Globus pallidus (tissue), 1 donor: ENCODE measurements at places on chromosomes 1 and 21.

- DNase-seq: no peak
Measured at GRCh38 chr21:24420689-24421088, 1186.6 kb downstream of the MRPL39 start.

DNA sequence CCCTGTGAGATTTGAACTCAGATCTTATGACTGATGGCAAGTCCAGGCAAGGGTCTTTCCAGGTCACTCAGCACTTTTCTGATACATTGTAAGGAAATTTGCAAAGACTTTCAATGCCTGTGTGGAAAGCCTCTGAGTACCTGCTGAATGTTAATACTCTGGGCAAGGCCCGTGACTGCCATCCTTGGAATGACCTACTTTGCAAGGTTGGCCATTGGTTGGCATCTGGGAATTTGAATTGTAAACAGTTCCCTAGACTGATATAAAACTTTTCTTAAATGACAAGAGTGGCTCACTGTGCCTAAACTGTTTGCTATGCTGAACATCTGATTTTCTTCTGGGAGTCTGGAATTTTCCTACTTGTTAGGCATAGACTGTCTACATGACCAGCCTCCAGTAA is 57.1 kb downstream of the CD2 start:
- no peak for DNase-seq

- DNase-seq: no peak
Measured at GRCh38 chr1:84156210-84156621, 12.1 kb downstream of the PRKACB start.

- DNase-seq: no peak
Measured at GRCh38 chr21:18723171-18723570, 319.6 kb upstream of the TMPRSS15 start.

DNA sequence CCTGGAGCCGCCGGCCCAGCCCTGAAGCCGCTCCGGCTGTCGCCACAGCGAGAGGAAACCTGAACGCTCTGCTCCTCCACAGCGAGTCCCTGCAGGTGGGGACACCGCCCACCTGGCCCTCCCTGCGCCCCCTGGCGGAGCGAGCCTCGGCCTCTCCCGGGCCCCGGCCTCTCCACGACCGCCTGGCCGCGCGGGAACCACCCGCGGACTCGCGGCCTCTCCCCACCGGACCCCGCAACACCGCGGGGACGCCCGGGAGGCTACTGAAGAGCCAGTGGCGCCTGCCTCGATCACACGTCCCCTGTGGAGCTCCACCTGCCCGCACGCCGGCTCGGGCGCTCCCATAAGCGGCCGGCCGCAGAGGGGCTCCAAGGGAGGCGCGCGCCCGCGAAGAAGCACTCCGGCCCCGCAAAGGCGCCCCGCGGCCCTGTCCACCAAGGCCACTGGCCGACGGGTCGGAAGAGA is 109.6 kb downstream of the KCNN3 start:
- DNase-seq: no peak

DNA sequence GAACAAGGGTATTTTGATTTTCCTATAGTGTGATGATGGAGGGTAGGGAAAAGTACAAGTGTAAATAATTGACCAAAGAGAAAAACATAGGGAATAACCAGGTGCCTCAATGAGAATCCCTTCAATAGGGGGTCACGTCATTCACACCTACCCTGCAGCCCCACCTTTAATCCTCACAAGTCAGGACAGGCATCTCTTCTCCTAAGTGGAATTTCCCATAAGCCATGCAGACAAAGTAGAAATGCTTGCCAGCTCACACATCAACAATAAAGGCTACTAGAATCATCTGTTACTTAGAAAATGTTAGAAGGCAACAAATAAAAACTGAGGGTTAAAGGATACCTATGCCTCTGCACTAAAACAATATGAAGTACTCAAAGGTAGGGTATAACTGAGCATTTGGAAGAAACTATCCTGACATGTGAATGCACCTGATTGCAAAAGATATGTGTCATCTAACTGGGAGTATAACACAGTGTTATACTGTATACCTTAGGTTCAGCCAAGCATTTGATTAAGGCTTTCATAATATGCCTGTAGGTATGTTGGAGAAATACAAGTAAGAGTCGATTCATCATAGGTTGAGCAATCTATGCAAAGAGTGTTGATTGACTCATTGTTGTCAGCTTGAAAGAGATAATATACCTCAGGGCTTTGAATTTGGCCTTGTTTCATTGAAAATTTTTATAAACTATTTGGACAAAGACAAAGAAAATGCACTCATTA is 32.4 kb upstream of the ATP1A1 start:
- DNase-seq: no peak

DNA sequence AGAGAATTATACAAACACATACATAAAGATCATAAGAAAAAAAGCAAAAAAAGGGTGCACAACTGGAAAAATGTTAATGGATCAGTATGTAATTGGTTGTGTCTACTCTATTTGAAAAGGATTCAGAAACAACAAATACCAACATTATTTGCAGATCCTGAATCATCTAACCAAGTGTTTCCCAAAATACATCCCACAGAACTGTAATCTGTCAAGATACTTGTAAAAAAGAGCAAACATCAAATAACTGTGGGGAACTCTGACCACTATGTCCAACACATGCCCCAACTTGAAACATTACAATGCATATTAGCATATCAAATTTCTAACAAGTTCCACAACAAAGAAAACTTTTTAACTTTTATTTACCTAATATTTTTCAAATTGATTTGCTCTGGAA is 22.6 kb downstream of the ANKRD13C start:
- no peak for DNase-seq

DNA sequence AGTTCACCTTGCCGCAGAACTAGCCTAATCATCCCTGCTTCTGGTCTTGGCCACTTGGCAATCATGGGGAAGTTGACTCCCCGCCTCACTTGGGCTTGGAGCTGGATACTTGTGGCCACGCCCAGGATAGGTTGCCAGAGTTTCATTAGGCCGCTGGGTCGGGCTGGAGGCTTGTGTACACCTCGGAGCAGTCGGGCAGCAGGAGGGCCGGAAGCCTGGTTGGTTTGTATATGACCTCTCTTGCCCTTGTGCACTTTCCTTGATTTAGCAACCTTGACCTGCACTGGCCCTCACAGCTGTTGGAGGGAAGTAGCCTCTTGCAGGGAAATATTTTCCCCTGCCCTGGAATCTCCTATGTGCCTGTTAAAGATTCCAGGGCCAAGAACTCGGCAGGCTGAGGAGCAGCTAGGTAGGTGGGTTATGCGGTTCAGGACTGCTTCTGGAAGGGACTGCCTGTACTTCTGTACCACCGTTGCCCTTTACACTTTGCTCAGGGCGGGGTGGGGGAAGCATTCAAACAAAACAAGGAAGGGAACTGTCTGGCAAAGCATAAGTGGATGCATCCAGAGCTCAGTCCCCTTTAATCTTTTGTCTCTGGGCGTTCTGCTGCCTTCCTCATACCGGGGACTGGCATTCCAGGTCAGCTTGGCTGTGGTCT is 83.5 kb downstream of the UCK2 start:
- DNase-seq: no peak

- DNase-seq: peak; percentile 23
Measured at GRCh38 chr21:31730712-31731055, 1.2 kb downstream of the SCAF4 start.

DNA sequence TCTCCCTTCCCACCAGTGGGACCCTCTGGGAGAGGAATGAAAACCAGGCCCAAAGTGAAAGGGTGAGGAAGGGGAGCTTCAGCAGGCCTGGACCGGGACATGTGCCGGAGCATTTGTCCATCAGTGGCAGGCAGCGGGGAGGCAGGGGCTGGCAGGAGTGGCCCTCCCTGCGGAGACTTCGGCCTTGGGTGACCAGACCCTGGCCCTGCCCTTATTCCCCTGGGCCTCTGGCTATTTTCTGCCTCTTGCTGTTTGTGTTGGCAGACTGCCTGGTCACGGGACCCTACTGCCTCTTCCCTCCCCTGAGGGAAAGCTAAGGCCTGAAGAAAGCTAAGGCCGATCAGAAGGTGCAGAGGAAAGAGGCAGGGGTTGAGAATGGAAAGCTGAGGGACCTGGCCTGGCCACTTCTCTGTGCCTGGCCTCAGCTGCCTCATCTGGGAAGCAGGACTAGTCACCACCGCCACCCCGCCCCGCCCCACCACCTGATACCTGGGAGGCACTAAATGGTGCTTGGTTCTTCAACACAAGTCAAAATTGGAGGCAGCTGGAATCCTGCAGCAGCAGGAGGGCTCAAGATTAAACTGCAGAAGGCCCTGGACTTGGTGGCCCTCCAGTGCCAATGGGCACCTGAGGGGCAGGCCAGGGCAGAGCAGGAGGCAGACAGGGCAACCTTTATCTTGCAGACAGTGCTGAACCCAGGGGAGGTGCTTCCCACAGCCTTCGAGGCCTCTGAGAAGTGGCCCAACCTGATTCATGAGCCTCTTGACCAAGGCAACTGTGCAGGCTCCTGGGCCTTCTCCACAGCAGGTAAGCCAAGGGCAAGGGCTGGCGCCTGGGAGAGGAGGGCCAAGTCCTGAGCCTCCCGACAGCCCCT is 7.9 kb downstream of the TINAGL1 start:
- no peak for DNase-seq
